Activated CD4-positive, alpha-beta T cell treated with anti-CD3 and anti-CD28 coated beads, Interleukin-2, Interleukin-4, amounts not matched to agents 100 ng/mL and 50 ng/mL, durations not matched to agents 16 hours and 8 hours (primary cell): ENCODE measurements at places on chromosomes 2 and 18.

DNA sequence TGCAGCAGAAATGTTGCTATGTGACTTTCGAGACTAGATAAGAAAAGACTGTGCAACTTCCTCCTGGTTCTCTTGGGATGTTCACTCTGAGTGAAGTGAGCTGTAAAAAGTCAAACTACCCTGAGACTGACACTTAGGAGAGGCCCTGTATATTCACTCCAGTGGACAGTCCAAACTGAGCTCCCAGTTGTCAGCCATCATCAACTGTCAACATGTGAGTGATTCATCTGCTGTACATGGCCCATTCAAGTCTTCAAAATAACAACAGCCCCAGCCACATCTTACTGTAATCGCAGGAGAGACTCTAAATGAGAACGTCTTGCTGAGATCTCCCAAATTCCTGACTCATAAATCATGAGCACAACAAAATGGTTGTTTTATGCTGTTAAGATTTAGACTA lies 8.5 kb upstream of the UNC80 start:
- DNase-seq = no peak

DNA sequence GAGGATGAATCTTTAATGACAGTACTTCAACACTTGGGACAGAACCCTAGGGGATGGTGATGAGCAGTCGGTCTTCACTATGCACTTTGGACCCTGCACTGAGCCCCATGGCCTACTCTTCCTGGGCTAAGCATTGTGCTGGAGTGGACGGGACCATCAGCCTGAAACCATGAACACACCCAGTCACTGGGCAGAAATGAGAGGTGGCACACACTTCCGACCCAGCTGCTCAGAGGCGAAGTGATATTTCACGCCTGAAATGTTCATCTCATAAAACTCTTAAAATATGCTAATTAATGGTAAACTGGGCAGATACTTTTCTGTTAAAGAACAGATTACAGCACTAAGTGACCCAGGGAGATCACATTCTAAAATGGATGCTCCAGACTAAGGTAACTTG lies 150.3 kb upstream of the NDUFV2 start:
- no peak for DNase-seq

GRCh38 chr2:43898838-43899346 lies 60.1 kb downstream of the ABCG8 start:
- no peak for DNase-seq

- DNase-seq = no peak
These were observed 7.8 kb upstream of the DYNC2LI1 start for GRCh38 chr2:43766006-43766405.

DNA sequence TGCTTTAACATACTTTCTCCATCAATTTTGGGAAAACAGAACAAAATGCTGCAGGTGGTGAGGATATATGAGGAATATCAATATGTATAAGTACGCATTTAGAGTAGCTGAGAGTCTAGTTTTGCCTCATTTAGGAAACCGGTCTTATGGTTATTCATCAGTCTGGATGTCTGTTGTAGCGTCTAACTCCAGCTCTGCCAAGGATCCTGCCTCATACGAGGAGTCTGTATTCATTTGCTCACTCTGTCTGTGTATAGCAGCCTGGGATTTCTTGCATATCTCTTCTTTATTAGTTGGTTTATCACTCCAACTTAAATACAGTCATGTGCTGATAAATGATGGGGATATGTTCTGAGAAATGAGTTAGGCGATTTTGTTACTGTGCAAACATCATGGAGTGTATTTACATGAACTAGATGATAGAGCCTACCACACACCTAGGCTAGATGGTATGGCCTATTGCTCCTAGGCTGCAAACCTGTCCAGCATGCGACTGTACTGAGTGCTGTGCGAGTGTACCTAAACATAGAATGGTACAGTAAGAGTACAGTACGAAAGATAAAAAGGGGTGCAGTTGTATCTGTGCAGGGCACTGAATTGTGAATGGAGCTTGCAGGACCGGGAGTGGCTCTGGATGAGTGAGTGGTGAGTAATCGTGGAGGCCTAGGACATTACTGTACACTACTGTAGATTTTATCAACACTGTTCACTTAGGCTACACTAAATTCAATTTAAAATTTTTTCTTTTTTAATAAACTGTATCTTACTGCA lies 148.1 kb downstream of the ZNF407 start:
- no peak for DNase-seq
